ENCODE measurements at places on chromosomes 7 and 10. TPM values are rescaled to one million over a fixed set of nuclear protein-coding genes. Genes with fewer than 3 reads are reported as not detected.

DNA sequence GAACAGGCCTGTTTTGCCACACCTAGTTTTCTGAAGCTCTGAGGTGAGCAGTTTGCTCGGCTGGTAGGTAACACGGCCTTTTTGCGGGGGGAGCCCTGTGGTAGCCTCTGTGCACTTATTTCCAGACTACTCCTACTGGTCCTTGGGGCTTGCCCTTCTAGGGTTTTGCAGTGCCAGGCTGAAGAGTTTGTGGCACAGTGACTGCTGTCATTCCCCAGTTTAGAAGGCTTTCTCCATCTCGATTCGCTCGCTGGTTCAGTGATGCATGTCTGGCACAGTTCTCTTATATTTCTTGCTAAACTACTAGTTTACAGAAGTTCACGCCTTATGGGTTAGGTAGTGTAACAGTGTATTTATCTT lies 711 bp downstream of the KIF20B start:
- H3K4me3 ChIP-seq, result peak overlapping the region; percentile 66
- peaks cover 5% of the 10 kb centered on the region for H3K4me1 ChIP-seq
- no peaks in the 10 kb centered on the region for H3K27me3 ChIP-seq
- H3K36me3 ChIP-seq, result no peaks in the 10 kb centered on the region

GRCh38 chr7:100801833-100802568 lies 25.3 kb downstream of the EPHB4 start:
- peaks cover 2% of the 10 kb centered on the region for H3K27me3 ChIP-seq
- DNase-seq, result no peak
- H3K36me3 ChIP-seq, result no peaks in the 10 kb centered on the region
- peaks cover 13% of the 10 kb centered on the region for H3K4me1 ChIP-seq
- H3K4me3 ChIP-seq, result no peak overlapping the region

- H3K27me3 ChIP-seq, result no peaks in the 10 kb centered on the region
- H3K4me1 ChIP-seq, result no peaks in the 10 kb centered on the region
- H3K27ac ChIP-seq, result no peak overlapping the region
- DNase-seq, result no peak
These were observed 131.1 kb downstream of the ADARB2 start for GRCh38 chr10:1605999-1606940.

DNA sequence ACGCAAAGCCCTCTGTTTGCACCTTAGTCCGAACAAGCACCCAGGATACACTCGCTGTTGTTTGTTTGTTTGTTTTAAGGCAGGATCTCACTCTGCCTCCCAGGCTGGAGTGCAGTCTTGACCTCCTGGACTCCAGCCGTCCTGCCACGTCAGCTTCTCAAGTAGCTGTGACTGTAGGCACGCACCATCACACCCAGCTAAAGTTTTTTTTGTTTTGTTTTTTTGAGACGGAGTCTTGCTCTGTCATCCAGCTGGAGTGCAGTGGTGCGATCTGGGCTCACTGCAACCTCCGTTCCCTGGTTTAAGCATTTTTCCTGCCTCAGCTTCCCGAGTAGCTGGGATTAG lies 76.8 kb downstream of the CTBP2 start:
- peaks cover 19% of the 10 kb centered on the region for H3K36me3 ChIP-seq
- no peak overlapping the region for H3K27ac ChIP-seq
- H3K4me1 ChIP-seq, result peaks cover 2% of the 10 kb centered on the region
- no peak for DNase-seq
- no peaks in the 10 kb centered on the region for H3K27me3 ChIP-seq

- no peak for DNase-seq
- no peak overlapping the region for H3K4me3 ChIP-seq
- peaks cover 34% of the 10 kb centered on the region for H3K4me1 ChIP-seq
- no peaks in the 10 kb centered on the region for H3K36me3 ChIP-seq
- H3K27ac ChIP-seq, result no peak overlapping the region
These were observed 217.3 kb downstream of the RPS24 start for GRCh38 chr10:78251016-78251385.

GRCh38 chr10:69319841-69320316 lies 41.6 kb downstream of the HK1 start:
- no peaks in the 10 kb centered on the region for H3K27me3 ChIP-seq
- peak overlapping the region; percentile 60 for H3K27ac ChIP-seq
- peaks cover 35% of the 10 kb centered on the region for H3K4me1 ChIP-seq
- no peaks in the 10 kb centered on the region for H3K36me3 ChIP-seq
- peak overlapping the region; percentile 98 for H3K4me3 ChIP-seq

- H3K4me3 ChIP-seq, result no peak overlapping the region
- H3K27ac ChIP-seq, result no peak overlapping the region
- H3K27me3 ChIP-seq, result peaks cover 22% of the 10 kb centered on the region
- no peaks in the 10 kb centered on the region for H3K36me3 ChIP-seq
- H3K4me1 ChIP-seq, result peaks cover 25% of the 10 kb centered on the region
These were observed 3.4 kb upstream of the MLLT10 start for GRCh38 chr10:21530641-21531040.

DNA sequence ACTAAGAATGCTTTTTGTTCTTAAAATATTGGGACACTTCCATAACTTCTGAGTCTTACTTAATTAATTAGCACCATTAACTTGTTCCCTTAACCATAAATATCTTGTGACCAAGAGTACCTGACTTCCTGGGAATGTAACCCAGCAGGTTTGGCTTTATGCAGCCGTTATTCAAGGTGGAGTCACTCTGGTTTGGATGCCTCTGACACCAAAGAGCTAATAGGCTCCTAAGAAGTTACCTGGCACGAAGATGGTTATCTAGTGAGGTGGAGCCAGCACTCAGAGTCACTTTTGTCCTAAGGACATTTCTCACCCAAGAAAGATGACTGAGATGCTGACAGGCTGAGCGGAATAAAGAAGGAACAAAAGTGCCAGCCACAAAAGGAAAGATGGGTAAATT lies 172.3 kb downstream of the C1GALT1 start:
- no peaks in the 10 kb centered on the region for H3K27me3 ChIP-seq
- no peak overlapping the region for H3K4me3 ChIP-seq
- DNase-seq, result no peak
- no peak overlapping the region for H3K27ac ChIP-seq
- no peaks in the 10 kb centered on the region for H3K36me3 ChIP-seq
- H3K4me1 ChIP-seq, result no peaks in the 10 kb centered on the region

- no peaks in the 10 kb centered on the region for H3K36me3 ChIP-seq
- H3K4me1 ChIP-seq, result no peaks in the 10 kb centered on the region
- no peak for DNase-seq
- no peak overlapping the region for H3K27ac ChIP-seq
- H3K4me3 ChIP-seq, result no peak overlapping the region
- H3K27me3 ChIP-seq, result no peaks in the 10 kb centered on the region
These were observed 58.1 kb downstream of the CCDC3 start for GRCh38 chr10:12943425-12943824.

GRCh38 chr7:149870274-149870673 lies 3.5 kb upstream of the ATP6V0E2 start:
- no peak overlapping the region for H3K4me3 ChIP-seq
- no peaks in the 10 kb centered on the region for H3K36me3 ChIP-seq
- no peak overlapping the region for H3K27ac ChIP-seq
- H3K4me1 ChIP-seq, result peaks cover 84% of the 10 kb centered on the region
- H3K27me3 ChIP-seq, result no peaks in the 10 kb centered on the region
- DNase-seq, result no peak

- H3K4me3 ChIP-seq, result no peak overlapping the region
- H3K27me3 ChIP-seq, result no peaks in the 10 kb centered on the region
- no peak overlapping the region for H3K27ac ChIP-seq
These were observed 15.2 kb upstream of the KNDC1 start for GRCh38 chr10:133144771-133145170.

GRCh38 chr10:104766341-104766740 lies 125.3 kb downstream of the SORCS3 start:
- H3K27me3 ChIP-seq, result no peaks in the 10 kb centered on the region
- no peaks in the 10 kb centered on the region for H3K36me3 ChIP-seq
- no peak overlapping the region for H3K4me3 ChIP-seq
- no peak overlapping the region for H3K27ac ChIP-seq
- H3K4me1 ChIP-seq, result no peaks in the 10 kb centered on the region

DNA sequence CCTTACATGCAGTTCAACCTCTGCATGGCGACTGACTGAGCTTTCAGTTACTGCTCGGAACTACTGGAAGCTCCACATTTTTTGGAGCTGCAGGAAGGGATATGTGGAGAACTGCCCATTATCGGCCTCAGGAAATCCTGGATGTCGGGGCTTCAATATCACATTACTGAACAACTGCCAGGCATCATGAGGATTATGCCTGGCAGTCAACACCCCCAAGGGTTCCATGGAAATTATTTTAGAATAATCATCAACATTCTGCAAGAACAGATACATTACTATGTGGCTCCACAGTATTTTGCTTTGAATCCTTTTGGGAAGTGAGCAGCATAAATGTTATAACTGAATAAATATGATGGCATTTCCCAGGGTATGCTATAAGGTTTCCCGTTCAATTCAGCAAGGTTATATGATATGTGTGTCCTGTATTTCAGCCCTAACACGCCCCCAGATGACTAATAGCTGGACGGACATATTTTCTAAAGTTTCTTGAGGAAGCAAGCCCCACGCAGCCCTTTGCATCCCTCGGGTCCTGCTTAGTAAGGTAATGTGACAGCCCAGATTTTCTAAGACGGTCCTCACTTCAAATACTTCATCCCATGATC lies 53.0 kb upstream of the OPALIN start:
- H3K4me1 ChIP-seq, result no peaks in the 10 kb centered on the region
- H3K4me3 ChIP-seq, result no peak overlapping the region
- no peak for DNase-seq

GRCh38 chr7:101172854-101173751 lies 7.0 kb downstream of the NAT16 start:
- H3K27me3 ChIP-seq, result peaks cover 74% of the 10 kb centered on the region
- no peak overlapping the region for H3K27ac ChIP-seq
- no peaks in the 10 kb centered on the region for H3K36me3 ChIP-seq
- DNase-seq, result no peak
- no peak overlapping the region for H3K4me3 ChIP-seq

DNA sequence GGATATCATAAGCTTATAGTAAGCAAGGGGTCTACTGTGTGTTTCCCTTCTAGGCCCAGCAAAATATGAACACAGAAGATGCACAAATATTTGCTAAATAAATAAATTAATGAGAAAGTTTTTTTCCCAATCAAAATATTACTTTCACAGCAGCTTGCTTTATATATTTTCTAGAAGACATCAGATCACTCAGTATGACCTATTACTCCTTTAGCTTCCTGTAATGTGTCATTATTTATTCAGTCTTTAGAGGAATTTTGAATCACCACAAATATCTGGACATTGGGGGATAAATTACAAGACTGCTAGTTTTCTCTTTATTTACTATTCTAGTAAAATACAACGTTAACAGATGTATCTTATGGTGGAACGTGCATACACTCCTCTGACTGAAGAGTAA lies 765.8 kb upstream of the POM121L12 start:
- no peaks in the 10 kb centered on the region for H3K4me1 ChIP-seq
- no peak overlapping the region for H3K4me3 ChIP-seq
- H3K36me3 ChIP-seq, result no peaks in the 10 kb centered on the region
- no peak overlapping the region for H3K27ac ChIP-seq
- DNase-seq, result no peak
- H3K27me3 ChIP-seq, result no peaks in the 10 kb centered on the region

- no peaks in the 10 kb centered on the region for H3K36me3 ChIP-seq
- H3K27me3 ChIP-seq, result no peaks in the 10 kb centered on the region
- no peak for DNase-seq
- no peak overlapping the region for H3K4me3 ChIP-seq
These were observed 77.6 kb downstream of the CLRN3 start for GRCh38 chr10:127815147-127815546.

DNA sequence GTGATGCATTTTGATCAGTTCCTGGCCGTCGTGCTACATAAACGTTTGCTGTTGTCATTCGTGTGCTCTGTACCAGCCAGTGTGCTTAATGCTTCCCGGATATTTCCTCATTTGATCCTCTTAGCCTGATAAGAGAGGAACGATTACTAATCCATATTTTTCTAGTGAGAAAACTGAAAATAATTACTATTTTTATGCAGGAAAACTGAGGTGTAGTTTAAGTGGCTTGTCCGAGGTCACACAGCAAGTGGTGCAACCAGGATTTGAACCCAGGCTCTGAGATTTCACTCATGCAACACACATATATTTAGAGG lies 650 bp upstream of the SORBS1 start:
- DNase-seq, result no peak
- no peak overlapping the region for H3K27ac ChIP-seq
- H3K4me1 ChIP-seq, result peaks cover 12% of the 10 kb centered on the region
- no peaks in the 10 kb centered on the region for H3K27me3 ChIP-seq
- peak overlapping the region; percentile 39 for H3K4me3 ChIP-seq

GRCh38 chr10:59012839-59013238 lies 163.6 kb upstream of the PHYHIPL start:
- H3K27ac ChIP-seq, result no peak overlapping the region
- H3K4me1 ChIP-seq, result no peaks in the 10 kb centered on the region
- no peaks in the 10 kb centered on the region for H3K27me3 ChIP-seq
- no peak for DNase-seq
- no peak overlapping the region for H3K4me3 ChIP-seq

The DMBT1 gene
- total RNA-seq, result not detected

The TNPO3 gene
- 37.9 TPM for total RNA-seq

The CALHM1 gene
- not detected for total RNA-seq

The PIP4K2A gene
- 405 TPM for total RNA-seq

The TDRD1 gene
- total RNA-seq, result 0.33 TPM

The GIMAP6 gene
- total RNA-seq, result 39.7 TPM

The TAS2R41 gene
- total RNA-seq, result not detected

The TAS2R4 gene
- total RNA-seq, result 0.59 TPM

The HOXA9 gene
- 4.6 TPM for total RNA-seq

The FAM237B gene
- total RNA-seq, result not detected
